ENCODE measurements at places on chromosomes 13 and 19. TPM values are rescaled to one million over a fixed set of nuclear protein-coding genes. Genes with fewer than 3 reads are reported as not detected.

UNC13A gene
- 0.03 TPM for total RNA-seq

ADPRHL1 gene
- total RNA-seq, result 1.0 TPM

OR7D2 gene
- total RNA-seq, result not detected

ZNF667 gene
- total RNA-seq, result 3.4 TPM

OR4F17 gene
- not detected for total RNA-seq

YJU2 gene
- total RNA-seq, result 27.5 TPM

ZNF665 gene
- 1.2 TPM for total RNA-seq

CBARP gene
- 3.0 TPM for total RNA-seq

GRCh38 chr13:86758116-86758515 is 913.1 kb upstream of the SLITRK5 start:
- DNase-seq, result peak; percentile 7

- no peak for DNase-seq
These were observed 32.3 kb downstream of the TSSK6 start for GRCh38 chr19:19482809-19483596.

GRCh38 chr19:10603873-10604459 is 16.9 kb upstream of the AP1M2 start:
- no peak for DNase-seq

DNA sequence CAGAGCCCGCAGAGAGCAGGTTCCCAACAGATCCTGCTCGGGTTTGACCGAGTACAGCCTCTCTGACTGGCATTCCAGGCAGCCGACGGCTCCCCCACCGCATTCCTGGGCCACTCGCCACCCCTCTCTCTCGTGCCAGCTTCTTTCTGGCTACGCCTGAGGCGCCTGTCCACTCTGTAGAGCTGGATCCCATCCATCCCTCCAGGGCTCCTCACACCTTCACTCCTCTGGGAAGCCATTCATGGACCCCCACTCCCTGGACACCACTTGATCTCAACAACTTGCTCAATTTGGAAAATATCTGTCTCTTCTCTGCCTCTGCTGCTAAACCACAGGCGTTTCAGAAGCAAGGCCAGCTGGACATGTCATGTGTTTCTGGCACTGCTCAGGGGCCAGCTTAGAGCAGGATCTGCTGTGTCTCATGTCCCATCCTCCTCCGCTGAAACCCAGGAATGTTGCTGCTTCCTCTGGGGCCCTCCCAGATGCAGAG is 30.6 kb upstream of the ATP1A3 start:
- no peak for DNase-seq

GRCh38 chr19:16594681-16595091 is 22.5 kb upstream of the SLC35E1 start:
- no peak for DNase-seq

- no peak for DNase-seq
These were observed 77.2 kb upstream of the SLC10A2 start for GRCh38 chr13:103143432-103143831.

- no peak for DNase-seq
These were observed 20.8 kb downstream of the RANBP3 start for GRCh38 chr19:5957170-5957569.

GRCh38 chr19:17996826-17997316 is 11.1 kb upstream of the ARRDC2 start:
- peak; percentile 10 for DNase-seq

- no peak for DNase-seq
These were observed 87.3 kb upstream of the ABCC4 start for GRCh38 chr13:95388420-95389079.

- no peak for DNase-seq
These were observed 645.1 kb downstream of the UQCRFS1 start for GRCh38 chr19:28567834-28568233.

- no peak for DNase-seq
These were observed 87.4 kb upstream of the UBL3 start for GRCh38 chr13:29937841-29938240.

GRCh38 chr13:72643311-72643989 is 84.0 kb downstream of the MZT1 start:
- DNase-seq, result no peak
